Glomerular endothelial cell (primary cell): ENCODE measurements at places on chromosomes 3 and 15. TPM values are rescaled to one million over a fixed set of nuclear protein-coding genes. Genes with fewer than 3 reads are reported as not detected.

DNA sequence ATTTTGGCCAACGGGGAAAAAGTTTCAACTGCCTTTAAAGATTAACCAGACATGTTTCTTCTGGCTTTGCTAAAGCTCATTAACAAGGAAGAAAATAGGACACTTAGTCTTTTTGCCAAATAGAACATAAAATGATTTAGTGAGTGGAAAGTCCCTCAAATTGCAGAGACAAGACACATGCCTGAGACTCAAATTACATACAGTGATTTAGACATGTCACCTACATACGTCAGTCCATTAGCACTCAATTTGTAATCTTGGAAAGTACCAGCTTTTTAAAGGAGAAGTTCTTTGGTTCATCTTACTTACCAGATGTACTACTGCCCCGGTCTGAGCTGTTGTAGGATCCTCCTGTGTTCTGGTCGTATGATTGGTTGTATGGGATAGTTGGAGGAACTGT lies 1134.2 kb downstream of the ROBO1 start:
- DNase-seq, result no peak

DNA sequence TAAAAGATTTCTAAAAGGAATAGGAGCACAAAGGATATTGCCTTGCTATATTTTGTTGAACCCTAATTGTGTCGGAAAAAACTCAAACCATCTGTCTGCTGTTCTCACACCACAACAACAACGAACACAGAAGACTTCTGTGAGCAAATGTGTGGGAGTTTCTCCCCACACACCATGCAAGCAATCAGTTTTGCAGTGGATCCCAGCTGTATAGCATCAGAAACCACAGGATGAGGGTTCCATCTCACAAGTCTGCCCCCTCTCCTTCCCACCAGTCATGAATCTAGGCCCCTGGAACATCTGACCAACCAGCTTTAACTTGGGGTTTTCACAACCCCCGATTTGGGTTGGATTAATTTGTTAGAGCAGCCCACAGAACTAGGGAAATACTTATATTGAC lies 91.3 kb upstream of the SLC4A7 start:
- DNase-seq, result no peak

DNA sequence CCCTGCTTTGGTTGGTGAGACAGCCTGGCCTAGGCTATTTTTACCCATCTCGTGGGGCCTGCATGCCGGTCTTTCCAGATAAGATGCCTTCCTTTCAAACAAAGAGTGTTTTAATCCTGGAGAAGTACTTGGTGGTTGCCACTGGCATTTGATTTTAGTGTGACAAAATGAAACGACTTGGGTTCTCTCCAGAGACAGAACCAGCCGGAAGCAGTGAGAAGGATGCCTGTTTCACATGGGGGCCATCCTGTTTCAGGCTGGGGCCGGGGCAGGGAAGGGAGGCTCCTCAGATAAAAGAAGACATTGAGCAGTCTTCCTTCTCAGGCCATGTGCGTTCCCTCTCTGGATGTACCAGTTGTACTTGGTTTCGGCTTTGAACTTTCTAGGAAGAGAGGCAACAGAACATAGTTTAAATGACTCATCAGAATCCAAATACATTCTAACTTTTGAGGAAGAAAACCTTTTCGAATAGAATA lies 74.9 kb downstream of the TOP2B start:
- DNase-seq, result no peak

- no peak for DNase-seq
Measured at GRCh38 chr3:45145681-45146614, at the start of gene CDCP1. Gene CDCP1, minus strand, starts transcription at chr3:45146378. Its CDS starts 91 bp downstream, at chr3:45146287.

DNA sequence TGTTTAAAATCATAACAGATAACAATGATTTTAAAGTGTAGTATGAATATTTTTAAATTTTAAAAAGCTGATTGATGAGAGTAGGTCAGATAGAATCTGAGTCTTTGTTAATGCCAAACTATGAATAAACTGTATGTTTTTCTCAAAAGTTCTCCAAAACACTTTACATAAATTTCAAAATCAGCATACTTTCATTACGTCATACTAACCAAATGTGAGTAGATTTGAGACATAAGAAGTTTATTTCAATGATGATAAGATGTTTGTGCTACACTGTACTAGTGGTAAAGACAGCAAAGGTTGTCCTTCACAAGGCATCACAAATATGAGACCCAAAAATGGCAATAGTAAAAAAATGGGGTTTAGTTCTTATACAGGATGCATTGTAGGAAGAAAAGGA lies 1342.9 kb downstream of the SI start:
- DNase-seq, result no peak

- DNase-seq, result no peak
Measured at GRCh38 chr3:194269610-194270145, 81.5 kb downstream of the CPN2 start.

DNA sequence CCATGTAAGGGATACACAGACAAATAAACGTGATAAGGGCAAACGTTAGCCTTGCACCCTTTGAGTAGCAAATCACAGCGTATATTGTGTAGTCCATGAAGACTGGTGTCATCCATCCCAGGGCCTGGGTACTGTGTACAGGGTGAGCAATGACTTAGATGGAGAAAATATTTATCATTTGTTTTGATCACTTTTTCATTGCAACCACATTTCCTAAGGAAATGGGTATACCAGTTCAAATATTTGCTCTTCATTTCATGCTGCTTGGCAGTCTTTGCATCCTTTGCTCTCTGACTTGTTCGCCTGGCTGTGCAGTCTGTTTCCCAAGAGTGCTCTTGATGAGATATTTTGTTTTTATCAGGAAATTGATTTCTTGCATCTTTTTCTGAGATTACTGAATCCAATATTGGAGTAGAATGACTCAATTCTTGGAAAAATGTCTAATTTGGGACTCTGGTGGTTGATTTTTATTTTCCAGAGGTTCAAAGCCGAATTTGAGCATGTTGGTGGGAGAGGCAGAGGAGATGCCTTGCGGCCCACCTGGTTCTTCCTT lies 424.6 kb upstream of the SEMA6D start:
- no peak for DNase-seq

GRCh38 chr3:197468866-197469382 lies 86.8 kb downstream of the BDH1 start:
- no peak for DNase-seq

DNA sequence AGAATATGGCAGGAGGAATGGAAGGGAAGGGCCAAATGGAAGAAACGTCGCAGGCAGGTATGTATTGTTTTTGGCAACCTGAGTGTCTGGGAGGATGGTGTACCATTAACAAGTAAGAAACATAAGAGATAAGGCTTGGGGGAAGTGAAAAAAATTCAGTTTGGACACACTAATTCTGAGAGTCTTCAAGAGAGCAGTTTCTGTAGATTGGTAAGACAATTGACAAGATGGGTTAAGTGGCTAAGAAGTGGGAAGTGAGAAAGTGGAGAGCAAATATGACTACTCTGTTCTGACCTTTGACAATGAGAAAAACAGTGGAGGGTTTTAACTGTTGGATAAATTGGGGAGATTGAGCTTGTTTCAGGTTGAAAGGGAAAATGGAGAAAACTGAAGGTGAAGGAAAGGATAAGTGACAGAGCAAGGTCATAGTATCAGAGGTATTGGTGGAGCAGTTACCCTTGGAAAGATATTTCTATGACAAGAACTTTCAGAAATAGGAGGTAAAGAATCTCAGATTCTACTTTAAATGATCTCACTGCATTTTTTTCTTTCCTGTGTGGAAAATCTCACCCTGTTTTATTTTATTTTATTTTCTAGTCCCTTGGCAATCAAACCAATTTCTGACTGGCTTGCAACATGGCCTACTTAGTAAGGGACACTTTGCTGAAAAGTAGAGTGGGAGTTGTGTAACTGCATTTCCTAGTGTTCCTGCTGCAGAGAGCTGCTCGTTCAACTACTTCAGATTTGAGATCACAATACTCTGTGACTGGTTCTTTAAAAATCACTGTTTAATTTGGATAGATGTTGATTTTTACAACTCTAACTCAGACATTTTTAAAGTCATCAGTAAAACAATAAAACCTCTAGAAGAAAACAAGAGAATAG lies 23.1 kb upstream of the GABPB1 start:
- no peak for DNase-seq

GRCh38 chr3:73365756-73366397 lies 258.9 kb downstream of the PDZRN3 start:
- DNase-seq, result no peak

DNA sequence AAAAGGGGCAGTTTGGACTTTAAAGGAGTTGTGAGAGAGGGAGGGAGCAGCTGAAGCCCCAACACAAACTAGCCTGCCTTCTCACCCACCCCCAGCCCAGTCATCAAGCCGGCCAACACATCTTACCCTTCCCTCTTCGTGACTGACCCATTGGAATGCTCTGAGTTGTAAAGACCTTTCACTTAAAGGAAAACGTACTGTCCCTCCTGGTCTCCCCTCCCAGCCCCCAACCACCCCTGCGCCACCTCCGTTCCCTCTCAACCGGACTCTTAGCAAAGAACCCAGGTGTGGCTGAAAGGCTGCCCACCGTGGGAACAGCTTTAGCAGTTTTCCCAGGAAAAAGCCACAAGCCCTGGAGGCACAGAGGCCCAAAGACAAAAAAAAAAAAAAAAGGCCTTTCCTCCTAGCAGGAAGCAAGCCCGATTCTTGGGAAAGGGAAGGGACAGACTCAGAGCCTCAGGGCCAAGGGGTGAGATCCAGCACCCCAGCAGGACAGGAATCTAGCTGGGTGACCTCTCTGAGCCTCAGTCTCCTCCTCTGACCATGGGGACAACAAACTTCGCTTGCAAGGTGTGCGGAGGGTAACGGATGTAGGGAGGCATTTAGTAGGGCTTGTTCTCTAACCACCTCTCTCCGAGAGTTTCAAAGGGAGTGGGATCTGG lies 2.4 kb downstream of the CYP11A1 start:
- DNase-seq, result no peak

DNA sequence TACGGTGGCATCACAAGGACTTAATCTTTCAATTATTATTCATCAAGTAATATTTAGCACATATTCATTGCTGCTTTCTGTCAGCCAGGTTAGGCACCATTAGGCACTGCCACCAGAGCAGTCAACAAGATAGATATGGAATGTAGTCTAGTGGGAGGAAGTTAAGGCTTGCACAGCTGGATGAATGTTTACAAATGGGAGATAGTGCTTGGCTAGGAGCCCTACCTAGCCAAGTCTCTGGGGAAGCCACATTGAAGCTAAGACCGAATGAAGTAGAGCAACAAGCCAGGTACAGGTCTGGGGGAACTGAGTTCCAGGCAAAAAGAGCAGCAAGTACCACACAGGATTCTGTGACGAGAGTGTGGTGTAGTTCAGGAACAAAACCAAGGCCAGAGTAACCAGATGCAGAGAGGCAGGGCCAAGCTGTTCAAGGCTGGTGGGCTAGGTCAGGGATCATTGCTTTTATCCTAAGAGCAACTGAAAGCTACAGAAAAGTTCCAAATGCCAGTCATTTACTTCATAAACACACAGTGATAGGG lies 33.4 kb upstream of the SCAANT1 start:
- no peak for DNase-seq

DNA sequence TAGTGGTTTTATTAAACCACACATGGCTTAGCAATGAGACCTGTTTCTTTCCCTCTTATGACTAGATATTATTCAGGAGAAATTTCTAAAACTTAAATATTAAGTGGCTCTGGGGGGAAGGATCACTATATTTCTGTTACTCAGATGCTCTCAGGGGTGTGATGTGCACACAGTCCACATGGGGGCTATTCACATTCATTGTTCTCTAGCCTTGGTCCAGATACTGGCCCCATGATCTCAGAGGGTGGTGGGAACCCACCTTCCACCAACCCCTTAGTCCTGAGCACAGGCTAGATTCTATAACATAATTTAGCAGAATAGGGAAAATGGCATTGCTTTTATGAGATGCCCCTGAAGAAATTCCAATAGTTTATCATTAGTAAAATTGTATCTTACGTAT lies 149.0 kb upstream of the ST8SIA2 start:
- no peak for DNase-seq

DNA sequence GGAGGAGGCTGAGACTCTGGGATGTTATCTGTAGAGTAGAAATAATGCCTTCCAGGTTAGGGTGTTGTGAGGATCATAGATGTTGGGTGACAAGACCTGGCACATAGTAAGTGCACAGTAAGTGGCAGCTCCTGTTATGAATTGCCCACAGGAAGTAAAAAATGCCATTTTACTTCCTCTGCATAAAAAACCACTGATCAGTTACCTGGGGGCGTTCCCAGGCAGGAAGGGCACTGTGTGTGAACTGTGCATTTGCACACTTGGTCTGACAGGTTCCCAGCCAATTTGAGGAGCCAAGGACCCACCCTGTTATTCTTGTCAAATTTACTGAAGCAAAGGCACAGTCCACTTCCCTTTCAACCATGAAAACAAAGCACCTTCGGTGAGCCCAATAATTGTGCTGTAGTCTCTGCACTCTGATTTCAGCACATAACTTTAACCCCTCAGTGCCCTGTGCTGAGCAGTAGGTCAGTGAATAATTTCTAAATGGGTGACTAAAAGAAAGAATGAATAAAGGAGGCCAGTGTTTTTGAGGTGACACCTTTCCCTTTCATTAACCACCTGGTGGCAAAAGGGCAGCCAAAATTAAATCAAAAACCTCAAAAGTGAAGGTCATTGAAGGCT lies 85.8 kb upstream of the ARHGEF3 start:
- no peak for DNase-seq

DNA sequence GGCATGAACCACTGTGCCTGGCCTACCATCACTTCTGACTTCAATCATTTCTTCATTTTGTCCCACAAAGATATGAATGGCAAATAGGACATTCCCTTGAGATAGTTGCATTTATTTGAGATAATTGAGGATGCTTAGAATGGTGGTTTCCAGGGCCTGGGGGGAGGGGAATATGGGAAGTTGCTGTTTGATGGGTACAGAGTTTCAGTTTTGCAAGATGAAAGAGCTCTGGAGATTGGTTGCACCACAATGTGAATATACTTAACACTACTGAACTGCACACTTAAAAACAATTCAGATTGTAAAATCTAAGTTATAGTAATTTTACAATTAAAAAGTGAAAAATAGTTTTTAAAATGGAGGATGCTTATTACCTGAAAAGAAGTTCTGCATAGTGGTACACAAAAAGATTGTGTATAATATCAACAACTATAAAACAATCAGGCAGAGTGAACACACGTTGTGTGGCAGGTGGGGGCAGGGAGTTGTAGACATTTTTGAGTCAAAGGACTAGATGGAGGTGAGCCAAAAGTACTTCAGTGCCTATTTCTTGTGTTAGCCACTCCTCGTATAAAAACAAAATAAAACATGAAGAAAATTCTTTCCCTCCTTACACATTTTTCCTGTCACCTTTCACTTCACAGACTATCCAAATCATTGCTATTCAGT lies 18.5 kb upstream of the RIOX2 start:
- DNase-seq, result no peak

GRCh38 chr3:126448136-126448892 lies 27.4 kb downstream of the ZXDC start:
- DNase-seq, result no peak

STARD9 gene
- total RNA-seq, result 8.7 and 18.2 TPM in 2 replicates

C3orf85 gene
- total RNA-seq, result not detected in 2 replicates

ZNF619 gene
- 3.6 and 4.4 TPM in 2 replicates for total RNA-seq

CCR3 gene
- total RNA-seq, result not detected in 2 replicates

PCOLCE2 gene
- total RNA-seq, result 0.58 and 1.1 TPM in 2 replicates

SUSD5 gene
- total RNA-seq, result 2.5 and 15.8 TPM in 2 replicates

PEX11A gene
- 2.7 and 5.4 TPM in 2 replicates for total RNA-seq

CSTA gene
- not detected in 2 replicates for total RNA-seq

SLC9A9 gene
- total RNA-seq, result 0.73 and 1.2 TPM in 2 replicates

AADACL2 gene
- total RNA-seq, result not detected in 2 replicates

FSIP1 gene
- 0.06 and 0.73 TPM in 2 replicates for total RNA-seq

MYEF2 gene
- total RNA-seq, result 21.9 and 29.1 TPM in 2 replicates
